ENCODE measurements at places on chromosomes 11 and 22. TPM values are rescaled to one million over a fixed set of nuclear protein-coding genes. Genes with fewer than 3 reads are reported as not detected.

OR4A16 gene
- total RNA-seq: not detected

KRTAP5-10 gene
- total RNA-seq: 0.31 TPM

OR1S2 gene
- not detected for total RNA-seq

RANBP1 gene
- 155 TPM for total RNA-seq

GRCh38 chr11:89405629-89406028, 85.5 kb downstream of the NOX4 start:
- DNase-seq: no peak

GRCh38 chr22:26804315-26804714, 146.9 kb downstream of the MIAT start:
- DNase-seq: no peak

- DNase-seq: no peak
Observed at GRCh38 chr22:20829491-20830134, 29.0 kb downstream of the PI4KA start.

CDC42EP2 gene
- total RNA-seq: 12.3 TPM

DNA sequence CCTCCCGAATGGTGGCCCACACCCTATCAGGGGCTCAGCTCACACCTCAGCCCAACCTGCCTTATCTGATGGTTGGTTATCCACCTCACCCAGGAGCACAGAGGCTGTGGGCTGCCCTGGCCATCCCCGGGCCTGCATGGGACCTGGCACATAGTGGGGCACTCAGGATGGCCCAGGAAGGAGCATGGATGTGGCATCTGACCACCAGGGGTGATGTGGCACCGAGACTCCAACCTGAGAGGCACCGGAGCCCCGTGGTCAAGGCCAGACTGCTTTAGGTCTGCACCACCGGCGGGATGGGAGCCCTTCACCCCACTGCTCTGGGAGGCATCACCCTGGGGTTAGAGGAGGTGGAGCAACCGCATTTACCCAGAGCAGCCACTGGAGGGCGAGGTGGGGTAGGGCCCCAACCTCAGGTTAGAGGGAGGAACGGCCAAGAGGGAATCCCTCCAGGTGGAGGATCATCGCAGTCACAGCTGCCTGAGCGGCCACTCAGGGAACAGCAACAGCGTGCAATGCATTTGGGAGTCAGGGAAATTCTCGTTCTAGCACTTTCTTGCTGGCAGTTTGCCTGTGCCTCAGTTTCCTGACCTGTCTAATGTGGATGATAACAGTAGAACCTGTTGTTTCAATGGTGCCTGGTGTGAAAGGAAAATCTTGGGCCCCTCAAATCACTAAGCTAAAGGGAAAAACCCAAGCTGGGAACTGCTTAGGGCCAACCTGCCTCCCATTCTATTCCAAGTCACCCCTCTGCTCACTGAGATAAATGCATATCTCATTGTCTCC, 52.9 kb upstream of the CARS1 start:
- peak; percentile 16 for DNase-seq

DNA sequence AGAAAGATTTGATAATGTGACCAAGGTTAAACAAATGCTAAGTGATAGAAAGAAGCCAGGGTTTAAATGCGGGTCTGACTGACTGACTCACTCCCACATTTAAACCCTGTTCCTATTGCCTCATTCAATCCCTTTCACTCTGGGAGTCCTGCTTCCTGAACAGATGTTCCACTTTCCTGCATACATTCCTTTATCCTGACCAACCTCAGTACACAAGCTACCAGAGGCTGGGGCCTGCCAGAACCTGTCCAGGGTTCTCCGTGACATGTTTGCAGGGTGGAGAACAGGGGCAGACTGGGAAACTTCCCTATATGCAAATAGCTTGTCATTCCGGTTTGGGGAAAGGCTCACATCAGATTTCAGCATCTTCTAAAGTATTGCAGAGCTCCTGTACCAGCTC, 3.0 kb upstream of the ANKK1 start:
- DNase-seq: no peak

DNA sequence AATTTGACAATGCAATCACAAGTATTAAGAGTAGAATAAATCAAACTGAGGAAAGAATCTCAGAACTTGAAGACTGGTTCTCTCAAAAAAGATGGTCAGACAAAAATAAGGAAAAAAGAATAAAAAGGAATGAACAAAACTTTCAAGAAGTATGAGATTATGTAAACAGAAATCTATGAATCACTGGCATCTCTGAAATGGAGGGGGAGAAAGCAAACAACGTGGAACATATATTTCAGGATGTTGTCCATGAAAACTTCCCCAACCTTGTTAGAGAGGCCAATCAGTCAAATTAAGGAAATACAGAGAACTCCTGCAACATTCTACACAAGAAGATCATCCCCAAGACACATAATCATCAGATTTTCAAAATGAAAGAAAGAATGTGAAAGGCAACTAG, 235.7 kb downstream of the SBF2 start:
- DNase-seq: no peak

FBLN1 gene
- total RNA-seq: 297 TPM

GRCh38 chr11:61762798-61763197, 10.4 kb downstream of the MYRF start:
- peak; percentile 67 for DNase-seq

- no peak for DNase-seq
Observed at GRCh38 chr11:79794484-79795393, 353.9 kb upstream of the TENM4 start.

DNA sequence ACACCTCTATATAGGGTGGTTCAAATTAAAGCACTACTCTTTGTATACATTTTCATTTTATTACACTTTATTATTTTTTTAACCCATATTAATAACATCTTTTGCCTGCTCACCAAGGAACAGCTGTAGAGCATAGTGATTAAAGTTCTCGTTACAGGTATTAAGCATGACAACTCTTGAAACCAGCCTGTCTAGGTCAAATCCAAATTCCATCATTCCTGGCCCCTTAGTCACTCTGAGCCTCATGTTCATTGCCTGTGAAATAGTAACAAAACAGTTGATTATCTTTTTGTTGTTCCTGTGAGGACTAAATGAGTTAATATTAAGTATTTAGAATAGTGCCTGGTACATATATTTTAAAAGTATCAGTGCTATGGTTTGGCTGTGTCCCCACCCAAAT, 334.5 kb downstream of the RAB38 start:
- no peak for DNase-seq

PYGM gene
- 7.6 TPM for total RNA-seq

STIM1 gene
- 43.9 TPM for total RNA-seq

- DNase-seq: no peak
Observed at GRCh38 chr11:44645827-44646226, 80.4 kb downstream of the CD82 start.

DNA sequence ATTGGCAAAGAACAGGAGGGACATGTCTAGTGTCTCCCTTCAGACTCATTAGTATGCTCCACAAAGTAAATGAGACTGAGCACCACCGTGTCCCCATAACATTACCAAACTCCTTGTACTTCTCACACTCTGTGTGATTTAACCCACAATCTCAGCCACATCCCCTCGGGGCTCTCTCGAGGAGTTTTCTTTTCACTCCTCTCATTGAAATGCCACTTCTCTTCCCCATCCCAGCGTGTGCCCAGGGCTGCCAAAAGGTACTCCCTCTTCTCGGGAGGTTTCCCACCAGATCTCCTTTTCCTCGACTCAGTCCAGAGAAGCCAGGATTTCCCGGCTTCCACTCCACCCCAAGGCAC, 1.1 kb downstream of the RBFOX2 start:
- DNase-seq: no peak

CRYBB1 gene
- total RNA-seq: not detected

- DNase-seq: no peak
Observed at GRCh38 chr11:113322158-113322557, 7.8 kb downstream of the TTC12 start.

DNA sequence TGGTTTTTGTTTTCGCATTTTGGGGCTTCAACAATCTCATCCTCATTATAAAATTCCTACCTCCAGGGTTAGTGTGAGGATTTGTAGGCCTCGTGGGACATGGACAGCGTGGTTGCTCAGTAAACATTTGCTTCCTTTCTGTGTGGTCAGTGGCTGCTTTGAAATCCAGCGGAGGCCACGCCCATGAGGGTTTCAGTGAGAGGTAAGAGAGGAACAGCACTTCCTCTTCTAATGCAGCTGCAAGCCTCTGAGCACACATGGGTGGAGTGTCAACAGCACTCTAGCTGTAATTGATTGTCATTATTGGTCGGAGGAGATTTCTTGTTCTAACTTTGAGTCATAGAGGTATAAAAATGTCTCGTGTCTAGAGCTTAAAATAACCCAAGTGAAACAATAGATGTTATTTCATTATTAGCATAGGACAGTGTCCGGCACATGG, 6.0 kb upstream of the ARHGAP42 start:
- no peak for DNase-seq

- DNase-seq: no peak
Observed at GRCh38 chr11:125338886-125339811, 156.9 kb downstream of the FEZ1 start.

GRCh38 chr11:74316772-74317505, 5.5 kb upstream of the P4HA3 start:
- no peak for DNase-seq

GRCh38 chr11:27703481-27703880, 3.2 kb upstream of the BDNF start:
- DNase-seq: no peak

GRCh38 chr11:119445850-119446249, 22.9 kb upstream of the THY1 start:
- no peak for DNase-seq

SCGB1C1 gene
- not detected for total RNA-seq

MPEG1 gene
- not detected for total RNA-seq

DNA sequence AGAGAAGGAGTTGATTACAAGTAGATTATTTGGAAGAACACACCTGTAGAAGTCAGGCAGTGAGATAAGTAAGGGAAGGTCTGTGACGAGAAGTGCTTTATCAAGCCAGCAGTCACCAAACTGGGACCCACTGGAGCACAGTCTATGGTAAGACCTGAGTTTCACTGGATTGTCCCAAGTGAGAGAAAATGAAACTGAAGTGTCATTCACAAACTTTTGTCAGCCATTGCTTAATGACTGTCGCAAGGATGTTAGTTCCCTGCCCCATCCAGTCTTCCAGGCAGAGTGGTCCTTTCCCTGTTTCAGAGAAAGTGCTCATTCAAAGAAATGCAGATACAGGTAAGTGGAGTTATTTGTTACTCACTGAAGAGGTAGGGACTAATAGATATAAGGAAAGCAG, 728.0 kb upstream of the TENM4 start:
- no peak for DNase-seq

GRCh38 chr22:30731658-30732057, 37.0 kb downstream of the OSBP2 start:
- DNase-seq: no peak

DNA sequence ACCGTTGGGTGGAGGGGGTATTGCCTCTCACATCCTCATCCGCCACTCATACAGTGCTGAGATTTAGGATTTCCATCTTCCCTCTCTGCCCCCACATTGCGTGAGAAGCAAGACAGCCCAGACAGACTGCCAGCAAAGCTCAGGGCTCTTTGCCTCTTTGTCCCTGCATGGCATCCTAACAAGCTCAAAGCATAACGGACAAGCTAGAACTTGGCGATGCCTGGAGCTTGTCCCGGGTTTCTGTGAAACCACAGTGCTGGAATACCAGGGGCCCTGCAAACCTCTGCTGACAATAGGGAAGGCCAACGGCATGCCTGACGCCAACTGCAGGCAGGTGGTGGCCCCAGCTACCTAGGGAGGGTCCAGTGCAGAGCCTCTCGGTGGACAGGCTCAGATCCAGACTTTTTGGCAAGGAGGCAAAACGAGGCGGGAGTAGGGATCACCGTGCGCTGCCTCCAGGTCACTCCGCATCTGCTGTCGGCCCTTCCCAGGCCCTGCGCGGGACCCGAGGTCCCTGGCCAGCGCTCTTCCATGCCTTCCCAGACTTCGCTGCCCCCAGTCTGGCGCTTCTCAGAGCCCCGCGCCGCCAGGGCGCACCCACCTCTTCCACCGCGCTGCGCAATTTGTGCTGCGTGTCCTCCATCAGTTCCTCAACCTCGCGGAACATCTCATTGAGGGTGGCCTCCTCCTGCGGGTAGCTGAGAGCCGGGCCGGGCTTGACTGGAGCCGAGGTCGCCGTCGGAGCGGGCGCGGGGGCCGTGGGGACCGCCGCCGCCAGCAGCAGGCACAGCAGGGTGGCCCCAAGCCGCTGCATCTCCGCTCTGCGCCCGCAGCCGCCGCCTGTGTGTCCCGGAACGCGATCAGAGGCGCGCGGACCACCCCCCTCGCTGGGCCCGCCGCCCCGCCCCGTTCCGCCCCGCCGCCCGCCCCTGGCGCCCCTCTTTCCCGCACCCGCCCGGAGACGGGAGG, at the start of gene DKK3:
Gene DKK3 (minus strand): TSS at position 858 of the 969 bp plus-strand sequence. CDS start 44 bp downstream, at position 814.
- no peak for DNase-seq

GRCh38 chr11:12017243-12017678, 8.8 kb upstream of the DKK3 start:
- DNase-seq: no peak

DNA sequence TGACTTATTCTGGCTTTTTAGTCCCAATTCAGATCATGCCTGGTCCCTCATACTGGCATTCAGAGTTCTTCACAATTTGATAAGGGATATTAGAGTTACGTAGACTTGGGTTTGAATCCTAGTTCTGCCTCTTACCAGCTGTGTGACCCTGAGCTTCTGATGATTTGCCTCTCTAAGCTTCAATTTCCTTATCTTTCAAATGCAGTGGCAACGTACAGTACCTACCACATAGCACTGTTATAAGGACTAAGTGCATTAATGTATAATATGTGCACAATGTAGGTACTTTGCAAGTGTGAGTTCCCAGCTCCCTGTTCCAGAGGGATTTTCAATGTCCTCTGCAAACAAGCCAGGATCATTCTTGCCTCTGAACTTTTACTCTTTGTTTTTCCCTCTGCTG, 7.3 kb downstream of the RHOG start:
- DNase-seq: no peak

ZNF214 gene
- 6.5 TPM for total RNA-seq

- DNase-seq: no peak
Observed at GRCh38 chr11:64809781-64810241, 540 bp downstream of the MEN1 start.

GRCh38 chr11:35089666-35090065, 49.3 kb upstream of the CD44 start:
- DNase-seq: no peak
